CD4-positive, CD25-positive, alpha-beta regulatory T cell (primary cell): ENCODE measurements at places on chromosomes 4 and X. TPM values are rescaled to one million over a fixed set of nuclear protein-coding genes. Genes with fewer than 3 reads are reported as not detected.

- peak overlapping the region; percentile 76 for H3K27ac ChIP-seq
- no peaks in the 10 kb centered on the region for H3K27me3 ChIP-seq
- peaks cover 9% of the 10 kb centered on the region for H3K36me3 ChIP-seq
- H3K4me3 ChIP-seq: peak overlapping the region; percentile 47
Measured at GRCh38 chrX:71619193-71619592, 882 bp upstream of the CXCR3 start.

DNA sequence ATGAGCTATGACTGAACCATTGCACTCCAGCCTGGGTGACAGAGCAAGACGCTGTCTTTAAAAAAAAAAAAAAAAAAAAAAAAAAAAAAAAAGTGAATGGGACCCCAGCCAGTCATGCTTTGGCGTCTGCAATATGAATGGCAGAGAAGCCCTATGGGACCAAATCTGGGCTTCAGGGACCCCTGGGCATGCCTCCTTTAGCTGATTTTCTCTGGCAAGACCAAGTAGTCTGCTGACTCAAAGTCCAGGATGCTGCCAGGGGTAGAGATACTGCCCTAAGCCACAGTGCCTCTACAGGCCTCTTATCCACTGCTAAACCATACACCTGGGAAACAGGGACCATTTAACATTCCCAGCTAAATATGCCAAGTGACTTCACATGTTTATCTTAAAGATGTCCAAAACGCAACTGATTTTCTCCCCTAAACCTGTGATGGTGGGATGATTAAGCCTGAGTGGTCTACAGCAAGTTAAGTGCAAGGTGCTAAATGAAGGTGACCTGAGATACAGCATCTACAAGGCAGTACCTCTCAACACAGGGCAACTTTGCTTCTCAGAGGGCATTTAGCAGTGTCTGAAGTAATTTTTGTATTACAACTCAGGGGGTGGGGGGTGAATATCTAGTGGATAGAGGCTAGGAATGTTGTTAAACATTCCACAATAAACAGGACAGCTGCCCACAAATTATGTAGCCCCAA is 5.8 kb downstream of the RPS4X start:
- no peak for DNase-seq
- no peaks in the 10 kb centered on the region for H3K27me3 ChIP-seq

DNA sequence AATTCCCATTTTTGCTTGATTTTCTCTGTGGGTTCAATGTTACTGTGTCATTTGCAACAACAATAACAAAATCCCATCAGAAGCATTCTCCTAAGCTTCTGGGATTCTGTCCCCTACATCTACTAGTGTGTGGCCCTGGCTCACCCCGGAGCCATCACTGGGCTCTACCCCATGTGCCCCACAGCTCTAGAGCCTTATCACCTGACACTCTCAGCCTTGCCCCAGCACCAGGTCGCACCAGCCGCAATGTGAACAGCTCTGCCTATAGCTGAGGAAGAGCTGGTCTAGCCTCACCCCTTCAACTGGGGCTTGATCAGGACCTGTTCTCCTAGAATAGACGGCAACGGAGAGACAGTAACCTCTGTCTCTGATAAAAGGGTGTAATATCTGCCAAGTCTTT is 161.7 kb downstream of the SHROOM3 start:
- no peak overlapping the region for H3K4me3 ChIP-seq
- H3K36me3 ChIP-seq: no peaks in the 10 kb centered on the region
- no peak for DNase-seq
- H3K27ac ChIP-seq: no peak overlapping the region
- peaks cover 3% of the 10 kb centered on the region for H3K27me3 ChIP-seq
- H3K4me1 ChIP-seq: no peaks in the 10 kb centered on the region

DNA sequence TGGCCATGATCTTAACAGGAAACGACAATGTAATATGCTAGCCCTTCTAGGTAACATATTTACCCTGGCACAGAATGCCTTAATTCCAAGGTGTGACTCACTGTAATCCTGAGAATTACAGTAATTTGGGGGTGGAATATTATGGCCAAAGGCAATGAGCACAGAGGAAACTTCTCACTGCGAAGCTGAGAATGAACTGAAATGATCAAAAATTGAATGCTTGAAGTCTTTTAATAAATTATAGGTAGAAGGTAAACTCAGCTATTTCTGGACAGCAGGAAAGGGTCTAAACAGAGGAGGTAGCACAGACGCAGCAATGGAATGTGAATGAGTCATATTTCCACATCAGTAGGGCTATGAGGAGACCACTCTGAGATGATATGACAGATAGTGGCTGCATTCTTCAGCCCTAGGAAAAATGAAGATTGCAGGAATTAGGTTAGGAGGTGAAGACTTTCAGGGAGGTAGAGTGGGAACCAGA is 312.6 kb downstream of the PACRGL start:
- no peaks in the 10 kb centered on the region for H3K27me3 ChIP-seq
- no peaks in the 10 kb centered on the region for H3K36me3 ChIP-seq
- no peaks in the 10 kb centered on the region for H3K4me1 ChIP-seq
- no peak overlapping the region for H3K27ac ChIP-seq

Gene ZNF182
- total RNA-seq: 7.1 TPM

Gene IL2
- 1.0 TPM for total RNA-seq
